NCI-H460 (cell line): ENCODE measurements at places on chromosomes 6 and 20.

DNA sequence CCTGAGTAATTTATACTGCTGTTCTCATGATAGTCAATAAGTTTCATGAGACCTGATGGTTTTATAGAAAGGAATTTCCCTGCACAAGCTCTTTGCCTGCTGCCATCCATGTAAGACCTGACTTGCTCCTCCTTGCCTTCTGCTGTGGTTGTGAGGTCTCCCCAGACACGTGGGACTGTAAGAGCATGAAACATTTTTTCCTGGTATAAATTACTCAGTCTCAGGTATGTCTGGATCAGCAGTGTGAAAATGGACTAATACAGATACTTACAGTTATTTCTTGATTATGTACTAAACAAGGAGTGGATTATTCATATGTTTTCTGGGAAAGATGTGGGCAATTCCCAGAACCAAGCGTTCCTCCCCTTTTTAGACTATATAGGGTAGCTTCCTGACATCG lies 1.9 kb upstream of the TRIM38 start:
- DNase-seq, result no peak

DNA sequence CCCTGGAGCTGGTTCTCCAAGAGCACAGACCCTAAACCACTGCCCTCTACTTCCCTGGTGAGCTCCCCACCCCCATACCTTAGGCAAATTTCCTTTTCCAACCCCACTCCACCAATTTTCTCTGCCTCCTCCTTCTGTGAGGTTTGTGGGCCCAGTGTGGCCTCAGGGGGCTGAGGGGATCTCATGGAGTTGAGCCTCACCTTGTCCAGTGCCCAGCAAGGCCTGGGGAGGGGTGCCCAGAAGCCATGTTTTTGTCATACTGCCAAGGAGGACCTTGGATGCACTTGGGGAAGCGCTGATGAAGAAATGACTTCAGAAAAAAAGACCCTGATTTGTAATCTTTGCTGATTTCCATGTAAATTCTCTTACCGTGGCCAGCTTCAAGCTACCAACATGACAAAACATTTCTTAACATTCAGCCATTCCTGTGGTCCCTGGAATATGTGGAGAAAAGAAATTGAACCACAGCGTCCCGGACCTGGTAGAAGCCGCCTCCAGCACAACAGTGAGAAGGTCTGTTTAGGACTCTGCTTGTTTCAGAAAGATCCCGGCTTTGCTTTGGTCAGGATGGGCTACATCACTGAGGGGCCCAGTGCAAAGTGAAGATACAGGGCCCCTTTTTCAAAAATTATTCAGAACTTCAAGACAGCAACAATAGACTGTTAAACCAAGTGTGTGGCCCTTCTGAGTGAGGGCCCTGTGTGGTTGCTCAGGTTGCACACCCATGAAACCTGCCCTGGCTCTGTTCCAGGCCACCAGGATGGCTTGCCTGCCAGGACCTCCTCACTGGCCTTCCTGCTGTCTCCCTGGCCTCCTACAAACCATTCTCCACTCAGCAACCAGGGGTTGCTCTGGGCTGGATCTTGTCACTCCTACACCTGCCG lies 52.5 kb downstream of the CHMP4B start:
- no peak for DNase-seq

GRCh38 chr6:138590796-138591709 lies 91.8 kb upstream of the NHSL1 start:
- peak; percentile 76 for DNase-seq

- DNase-seq, result no peak
Observed at GRCh38 chr6:84768442-84769174, 4.2 kb upstream of the TBX18 start.

GRCh38 chr6:134449004-134449403 lies 131.1 kb upstream of the SGK1 start:
- no peak for DNase-seq

GRCh38 chr6:158009114-158009891 lies 27.6 kb downstream of the SYNJ2 start:
- no peak for DNase-seq

DNA sequence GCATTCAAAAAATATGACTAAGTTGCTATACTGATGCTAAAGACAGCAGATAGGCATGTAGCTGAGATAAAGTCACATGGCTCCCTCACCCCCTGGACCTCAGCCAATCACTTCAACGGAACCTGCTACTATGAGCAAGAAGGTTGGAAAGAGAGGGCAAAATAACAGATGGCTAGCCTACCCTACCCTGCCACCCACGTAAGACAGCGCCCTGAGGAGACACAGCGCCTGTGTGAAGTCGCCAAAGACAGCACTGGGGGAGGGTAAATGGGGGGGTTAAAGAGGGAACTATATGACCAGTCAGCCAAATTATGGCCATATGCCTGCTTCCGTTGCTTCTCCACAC lies 163.2 kb downstream of the RALGAPA2 start:
- no peak for DNase-seq
